Diencephalon (tissue), 1 donor: ENCODE measurements at places on chromosomes 5 and 9. TPM values are rescaled to one million over a fixed set of nuclear protein-coding genes. Genes with fewer than 3 reads are reported as not detected.

The ARL10 gene
- 39.7 TPM for total RNA-seq

The CCDC192 gene
- not detected for total RNA-seq

The CXCL14 gene
- total RNA-seq = 10.6 TPM

The FOXD4L6 gene
- 0.46 TPM for total RNA-seq

The PDE6A gene
- not detected for total RNA-seq

The LCN1 gene
- not detected for total RNA-seq

The CCDC183 gene
- total RNA-seq = 2.5 TPM

The CDK7 gene
- total RNA-seq = 50.7 TPM

The FSTL4 gene
- 5.8 TPM for total RNA-seq

The RANBP3L gene
- 15.5 TPM for total RNA-seq

The OTP gene
- 3.2 TPM for total RNA-seq

The ENTPD8 gene
- not detected for total RNA-seq

The SLC34A1 gene
- not detected for total RNA-seq

The FCN1 gene
- 1.8 TPM for total RNA-seq

The SYK gene
- total RNA-seq = 4.2 TPM

The RNF183 gene
- total RNA-seq = not detected

The IFNW1 gene
- total RNA-seq = not detected

The FOXD4L4 gene
- 1.4 TPM for total RNA-seq

The SLC36A3 gene
- total RNA-seq = not detected
